Mesenteric fat pad (tissue), 1 donor: ENCODE measurements at places on chromosomes 2 and 18. TPM values are rescaled to one million over a fixed set of nuclear protein-coding genes. Genes with fewer than 3 reads are reported as not detected.
A peak's percentile ranks its signal among the peaks of the same experiment; 100 is the strongest.

- no peak for DNase-seq
Observed at GRCh38 chr2:168515502-168515901, 59.4 kb downstream of the CERS6 start.

Gene AAMP
- total RNA-seq, result 89.7 TPM

DNA sequence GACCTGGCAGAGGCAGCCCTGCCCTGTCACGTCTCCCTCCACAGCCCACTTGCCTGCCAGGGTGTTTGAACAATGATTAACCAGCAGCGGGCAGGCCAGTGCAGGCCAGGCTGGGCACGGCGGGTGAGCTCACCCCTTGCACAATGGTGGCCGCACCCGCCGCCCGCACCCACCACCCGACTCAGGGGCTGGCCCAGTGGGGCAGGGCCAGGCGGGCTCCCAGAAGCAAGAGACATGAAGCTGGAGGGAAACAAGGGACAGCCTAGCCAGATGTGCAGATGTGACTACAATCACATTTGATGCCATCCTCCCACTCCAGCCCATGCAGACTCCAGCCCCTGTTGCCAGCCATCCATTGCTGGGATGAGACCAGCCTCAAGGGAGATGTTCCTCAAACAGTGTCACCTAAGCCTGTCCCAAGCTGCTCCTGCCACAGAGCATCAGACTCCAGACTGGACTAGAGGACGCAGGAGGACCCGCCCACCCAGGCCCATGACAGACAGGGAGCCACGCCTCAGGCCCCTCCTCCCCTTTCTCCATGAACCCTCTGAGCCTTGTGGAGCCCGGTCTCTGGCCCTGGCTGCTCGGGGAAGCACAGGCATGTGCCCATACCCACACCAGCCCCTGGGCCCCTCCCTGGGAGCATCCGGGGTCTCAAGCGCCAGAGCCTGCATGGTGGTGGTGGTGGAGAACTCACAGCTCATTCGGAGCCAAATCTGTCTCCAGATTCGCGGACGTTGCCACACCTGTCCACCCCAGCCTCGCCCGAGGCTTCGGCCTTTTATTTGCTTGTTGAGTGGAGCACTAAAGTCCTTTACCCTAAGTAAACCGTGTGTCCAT lies 45.0 kb downstream of the SDC1 start:
- peak; percentile 90 for DNase-seq

Gene HJURP
- total RNA-seq, result 0.55 TPM

Gene PRKAG3
- not detected for total RNA-seq

GRCh38 chr2:202608142-202608852 lies 26.5 kb upstream of the FAM117B start:
- no peak for DNase-seq

- DNase-seq, result no peak
Observed at GRCh38 chr2:197240421-197241041, 70.0 kb downstream of the ANKRD44 start.

GRCh38 chr2:3289526-3289925 lies 88.1 kb downstream of the EIPR1 start:
- DNase-seq, result peak; percentile 87

Gene NOSTRIN
- total RNA-seq, result 62.1 TPM

Gene AFF3
- 4.5 TPM for total RNA-seq

DNA sequence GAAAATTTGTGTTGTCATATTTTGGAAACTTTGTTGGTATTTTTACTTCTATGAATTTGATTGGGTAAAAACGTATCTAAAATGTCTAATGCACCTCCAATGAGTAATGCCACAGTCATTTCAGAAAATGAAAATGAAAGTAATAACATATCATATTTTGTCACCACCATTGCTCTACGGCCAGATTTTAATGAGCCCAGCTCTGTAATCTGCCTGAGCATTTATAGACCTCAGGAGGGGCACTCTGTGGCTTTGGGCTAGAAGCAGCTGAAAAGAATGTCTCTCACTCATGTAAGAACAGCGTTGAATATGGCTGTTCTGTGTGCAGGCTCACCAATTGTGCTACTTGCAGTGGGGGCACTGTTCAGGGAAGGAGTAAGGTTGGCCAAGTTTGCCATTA lies 32.7 kb upstream of the ABCA12 start:
- no peak for DNase-seq

Gene NEB
- total RNA-seq, result 0.64 TPM

- no peak for DNase-seq
Observed at GRCh38 chr2:102206666-102207341, 20.0 kb downstream of the IL1RL2 start.

DNA sequence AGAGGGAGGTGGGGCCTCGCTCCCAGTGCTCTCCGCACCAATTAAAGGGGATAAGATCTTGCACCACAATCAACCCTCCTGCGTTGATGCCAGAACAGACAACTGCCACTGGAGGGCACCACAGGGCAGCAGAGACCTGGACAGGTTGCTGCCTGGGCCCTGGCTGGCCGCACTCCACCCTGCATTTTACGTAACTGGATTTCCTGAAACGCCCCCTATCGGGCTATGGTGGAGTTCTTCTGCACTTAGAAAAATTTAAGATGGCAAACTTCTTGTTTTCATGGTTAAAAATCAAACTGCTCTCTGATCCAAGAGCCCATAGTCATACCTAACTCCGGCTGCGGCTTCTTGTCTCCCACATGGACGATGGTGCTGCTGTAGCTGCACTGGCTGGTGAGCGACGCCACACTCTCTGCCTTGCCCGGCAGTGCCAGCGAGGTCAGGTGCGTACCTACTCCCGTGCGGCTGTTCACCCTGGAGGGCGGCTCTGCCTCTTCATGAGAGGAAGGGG lies 16.8 kb upstream of the HES6 start:
- DNase-seq, result no peak

DNA sequence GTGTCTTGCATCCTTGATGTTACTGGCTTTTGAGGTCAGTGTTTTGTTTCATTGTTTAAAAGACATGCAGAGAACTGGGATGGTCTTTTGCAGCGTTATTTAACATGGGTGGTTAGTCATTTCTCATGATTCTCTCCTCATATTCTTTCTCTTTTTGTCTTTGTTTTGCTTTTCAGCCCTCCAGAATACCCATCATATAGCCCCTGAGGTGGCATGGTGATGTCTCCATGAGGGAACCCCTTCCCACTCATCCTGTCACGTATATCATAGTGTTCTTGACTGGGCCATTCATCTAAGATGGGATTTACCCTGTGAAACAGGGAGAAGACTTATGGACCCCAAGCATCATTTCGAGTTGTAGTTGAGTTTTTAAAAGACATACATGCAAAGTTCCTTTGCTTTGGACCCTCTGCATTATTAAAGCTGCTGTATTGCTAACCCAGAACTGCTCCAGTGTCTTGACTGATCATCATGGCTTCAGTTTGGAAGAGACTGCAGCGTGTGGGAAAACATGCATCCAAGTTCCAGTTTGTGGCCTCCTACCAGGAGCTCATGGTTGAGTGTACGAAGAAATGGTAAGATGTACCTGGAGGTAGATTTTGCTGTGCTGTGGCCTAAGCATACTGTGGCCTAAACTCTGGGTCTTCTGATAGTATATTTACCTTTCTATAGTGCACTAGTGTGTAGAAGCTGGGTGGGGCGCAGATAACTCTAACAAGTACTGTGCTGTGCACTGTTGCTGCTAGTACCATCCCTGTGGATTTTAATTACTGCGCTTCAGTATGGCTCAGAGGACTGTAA lies 1.4 kb downstream of the EHBP1 start:
- DNase-seq, result no peak

GRCh38 chr18:62729487-62730386 lies 14.4 kb downstream of the PHLPP1 start:
- no peak for DNase-seq

Gene SYT4
- not detected for total RNA-seq

GRCh38 chr18:59672235-59672711 lies 24.9 kb downstream of the CCBE1 start:
- DNase-seq, result no peak

GRCh38 chr2:10374362-10374943 lies 71.7 kb downstream of the HPCAL1 start:
- DNase-seq, result no peak

Gene SMAD7
- total RNA-seq, result 56.2 TPM

Gene SERPINB3
- total RNA-seq, result not detected

Gene CSRNP3
- total RNA-seq, result 0.51 TPM

Gene SP140
- 2.6 TPM for total RNA-seq

Gene MARCO
- total RNA-seq, result 92.5 TPM

DNA sequence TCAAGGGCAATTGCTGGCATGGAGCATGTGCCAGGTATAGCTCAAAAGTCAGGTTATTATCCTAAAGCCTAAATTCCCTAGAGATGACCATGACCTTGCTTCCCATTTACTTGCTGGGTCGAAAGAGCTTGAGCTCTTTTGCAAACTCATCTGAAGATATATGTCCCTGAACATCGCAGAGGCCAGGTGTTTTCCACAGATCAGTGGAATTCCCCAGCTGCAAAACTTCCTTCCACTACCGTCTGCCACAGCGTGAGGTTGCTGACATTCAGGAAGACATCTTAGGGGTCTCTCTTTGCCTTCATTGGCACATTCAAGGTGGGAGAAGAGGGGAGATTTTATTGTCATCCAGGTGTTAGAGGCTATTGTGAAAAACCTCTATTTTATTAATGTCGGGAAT lies 171.0 kb downstream of the MIB1 start:
- no peak for DNase-seq

GRCh38 chr2:34949316-34949715 lies 1350.2 kb upstream of the FAM98A start:
- DNase-seq, result no peak
